ENCODE measurements at places on chromosomes 11 and 22.

DNA sequence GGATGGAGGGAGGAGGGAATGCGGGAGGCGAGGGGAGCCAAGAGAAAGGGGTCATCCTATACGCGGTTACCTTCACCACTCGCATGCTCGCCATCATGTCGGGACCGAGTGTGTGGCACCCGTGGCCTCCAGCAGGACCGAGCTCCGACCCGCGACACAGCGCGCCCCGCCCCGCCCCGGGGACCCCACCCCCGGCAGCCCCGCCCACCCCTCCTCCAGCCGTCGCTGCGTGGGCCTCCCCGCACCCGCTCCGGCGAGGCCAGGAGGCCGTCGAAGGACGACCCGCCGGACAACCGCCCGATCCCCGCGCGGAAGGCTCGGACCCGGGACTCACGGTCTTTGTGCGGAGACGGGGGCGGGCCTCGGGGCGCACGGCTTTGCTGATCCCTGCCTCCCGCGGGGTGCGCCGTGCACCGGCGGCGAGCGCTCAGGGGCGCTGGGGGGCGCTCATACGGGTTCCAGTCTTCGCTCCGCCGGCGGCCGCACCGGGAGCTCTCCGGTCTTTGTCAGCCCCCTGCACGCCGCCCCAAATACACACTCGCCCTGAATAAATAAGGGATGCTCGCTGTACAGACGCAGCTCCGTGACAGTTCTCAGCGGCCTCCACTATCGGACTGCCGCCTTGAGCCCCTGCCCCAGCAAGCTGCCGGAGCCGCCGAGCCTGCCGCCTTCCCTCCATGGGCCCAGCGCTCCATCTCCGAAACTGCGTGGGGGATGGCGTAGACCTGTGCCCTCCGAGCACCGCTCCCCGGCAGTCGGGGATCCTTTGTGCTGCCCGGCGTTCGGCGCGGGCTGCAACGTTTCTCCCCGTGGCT is at the start of gene UBE2L6:
Gene UBE2L6, minus strand, starts transcription at position 158 of the 815 bp plus-strand sequence. Its CDS starts 61 bp downstream, at position 97.
- DNase-seq, result no peak

GRCh38 chr22:35861451-35861850 is 143.8 kb downstream of the APOL5 start:
- no peak for DNase-seq

- DNase-seq, result no peak
These were observed 4.7 kb upstream of the ARHGAP42 start for GRCh38 chr11:100682247-100682969.

GRCh38 chr11:12044799-12045198 is 36.4 kb upstream of the DKK3 start:
- DNase-seq, result no peak

DNA sequence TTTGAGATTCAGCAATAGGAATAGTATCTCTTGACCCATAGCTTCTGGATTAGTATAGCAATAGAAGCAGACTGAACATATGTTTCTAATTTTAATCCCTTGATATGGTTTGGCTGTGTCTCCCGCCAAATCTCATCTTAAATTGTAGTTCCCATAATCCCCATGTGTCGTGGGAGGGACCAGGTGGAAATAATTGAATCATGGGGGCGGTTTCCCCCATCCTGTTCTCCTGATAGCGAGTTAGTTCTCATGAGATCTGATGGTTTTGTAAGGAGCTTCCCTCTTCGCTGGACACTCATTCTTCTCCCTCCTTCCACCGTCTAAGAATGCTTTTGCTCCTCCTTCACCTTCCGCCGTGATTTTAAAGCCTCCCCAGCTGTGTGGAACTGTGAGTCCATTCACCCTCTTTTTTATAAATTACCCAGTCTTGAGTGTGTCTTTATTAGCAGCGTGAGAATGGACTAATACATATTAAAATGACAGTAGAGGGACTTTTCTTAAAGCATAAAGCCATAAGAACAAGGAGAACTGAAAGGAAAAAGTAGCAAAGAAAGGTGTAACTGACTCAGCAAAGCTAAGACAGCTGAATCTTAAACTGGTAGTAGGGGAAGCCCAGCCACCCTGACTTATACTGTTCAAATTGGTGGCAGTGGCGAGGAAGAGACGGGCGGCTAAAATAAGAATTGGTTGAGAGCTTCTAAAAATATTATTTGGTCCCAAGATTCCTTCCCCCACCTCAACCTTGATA is 20.3 kb upstream of the SLN start:
- no peak for DNase-seq

DNA sequence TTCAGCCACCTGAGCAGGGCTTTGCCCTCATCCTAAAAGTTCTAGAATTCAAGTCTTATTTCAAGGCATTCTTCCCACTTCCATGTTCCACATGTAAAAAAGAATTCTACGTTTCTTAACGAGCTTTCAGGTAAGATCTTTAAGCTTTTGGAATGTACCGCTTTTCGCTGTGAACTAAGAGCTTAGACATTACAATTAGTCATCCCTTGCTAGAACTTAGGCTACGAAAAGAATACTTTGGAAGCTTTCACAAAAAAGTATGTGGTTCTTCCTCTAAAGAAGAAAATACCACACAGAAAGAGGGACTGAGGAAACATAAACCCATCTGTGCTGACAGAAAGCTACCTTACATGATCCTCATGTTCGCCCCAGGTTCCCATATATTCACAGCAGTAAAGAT is 1.9 kb downstream of the NUMA1 start:
- no peak for DNase-seq

DNA sequence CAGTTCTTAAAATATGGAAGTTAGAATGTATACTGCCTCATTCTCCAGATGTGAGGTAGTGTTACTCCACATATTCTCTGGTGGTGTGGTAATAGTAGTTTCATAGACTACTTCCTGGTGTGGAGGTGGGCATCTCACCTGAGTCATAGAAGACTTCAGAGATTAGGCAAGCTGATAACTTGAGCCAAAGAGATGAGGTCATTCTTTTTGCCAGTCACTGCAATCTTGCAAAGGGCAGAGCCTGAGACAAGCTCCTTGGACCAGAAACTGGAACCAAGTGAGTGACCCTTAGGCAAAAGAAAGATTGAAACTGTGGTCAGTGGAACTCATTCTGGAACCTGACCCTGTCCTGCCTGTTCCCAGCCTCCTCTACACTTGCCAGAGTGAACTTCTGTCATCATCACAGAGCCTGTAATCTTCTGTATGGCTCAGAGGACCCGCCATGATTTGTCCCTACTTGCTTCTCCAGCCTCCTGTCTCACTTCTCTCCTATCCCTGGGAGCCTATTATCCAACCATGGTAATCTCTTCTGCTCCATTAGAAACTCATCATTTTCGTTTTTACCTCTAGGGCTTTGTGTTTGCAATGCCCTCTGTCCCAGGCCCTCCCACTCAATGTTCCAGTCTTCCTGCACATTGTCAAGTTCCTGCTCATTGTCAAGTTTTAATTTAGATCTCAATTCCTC is 10.6 kb upstream of the CCDC83 start:
- no peak for DNase-seq

DNA sequence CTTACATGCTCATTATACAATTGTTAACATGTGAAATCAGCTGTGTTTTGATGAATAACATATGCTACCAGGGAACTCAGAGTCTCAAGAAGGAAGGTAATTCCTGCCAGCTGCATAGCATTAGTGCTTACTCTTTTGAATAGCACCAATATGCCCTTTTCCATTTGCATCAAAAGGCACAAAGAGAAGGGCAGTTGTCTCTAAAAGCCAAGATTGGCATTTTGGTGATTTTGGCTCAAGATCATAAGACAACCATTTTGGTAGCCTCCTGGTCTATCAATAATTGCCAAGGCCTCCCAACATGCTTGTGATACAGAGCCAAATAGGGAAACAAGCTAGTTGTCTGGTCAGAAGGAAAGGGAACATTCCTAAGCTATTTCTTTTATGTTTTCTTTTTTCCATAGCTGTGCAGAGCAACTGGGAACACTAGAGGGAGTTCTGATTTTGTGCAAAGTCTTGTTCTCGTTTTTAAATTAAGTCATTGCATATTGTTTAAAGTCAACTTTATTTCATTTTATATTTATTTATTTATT is 416.7 kb upstream of the CHORDC1 start:
- no peak for DNase-seq

- DNase-seq, result peak; percentile 44
These were observed 522.3 kb downstream of the BRD1 start for GRCh38 chr22:49305214-49305965.

- no peak for DNase-seq
These were observed 117.3 kb upstream of the GRK3 start for GRCh38 chr22:25447067-25447685.

GRCh38 chr11:133606124-133606523 is 73.8 kb upstream of the OPCML start:
- no peak for DNase-seq

GRCh38 chr11:33894398-33894746 is 2.5 kb upstream of the LMO2 start:
- no peak for DNase-seq

DNA sequence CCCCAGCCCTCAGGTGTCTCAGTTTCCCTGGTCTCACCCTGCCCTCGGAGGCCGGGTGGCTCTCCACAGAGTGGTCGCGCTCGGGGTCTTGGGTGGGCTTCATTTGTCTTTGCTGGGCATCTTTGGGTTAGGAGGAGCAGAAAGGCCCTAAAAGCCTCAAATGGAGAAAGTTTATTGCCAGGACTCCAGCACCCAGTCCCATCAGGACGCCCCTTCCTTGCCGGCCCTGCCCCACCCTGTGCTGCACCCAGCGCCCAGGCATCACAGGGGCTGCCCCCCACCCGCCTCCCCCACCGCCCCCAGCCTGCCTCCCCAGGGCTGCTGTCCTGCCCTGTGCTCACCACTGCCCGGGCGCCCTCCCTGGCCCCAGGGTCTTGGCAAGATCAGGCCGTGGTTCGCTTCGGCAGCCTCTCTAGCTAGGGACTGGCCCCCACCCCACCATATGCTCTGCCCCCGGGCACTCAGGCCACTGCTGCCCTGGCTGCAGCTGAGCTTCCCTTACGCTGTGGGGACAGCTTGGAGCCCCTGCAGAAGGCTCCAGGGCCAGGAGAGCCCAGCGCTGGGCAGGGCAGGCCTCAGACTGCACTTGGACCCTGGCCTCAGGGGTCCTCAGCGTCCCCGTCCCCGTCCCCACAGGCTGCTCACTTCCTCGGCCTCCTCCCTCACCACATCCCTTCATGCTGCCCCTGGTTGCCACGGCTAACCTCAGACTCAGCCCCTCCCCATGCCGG is 31.4 kb downstream of the MOB2 start:
- DNase-seq, result no peak

DNA sequence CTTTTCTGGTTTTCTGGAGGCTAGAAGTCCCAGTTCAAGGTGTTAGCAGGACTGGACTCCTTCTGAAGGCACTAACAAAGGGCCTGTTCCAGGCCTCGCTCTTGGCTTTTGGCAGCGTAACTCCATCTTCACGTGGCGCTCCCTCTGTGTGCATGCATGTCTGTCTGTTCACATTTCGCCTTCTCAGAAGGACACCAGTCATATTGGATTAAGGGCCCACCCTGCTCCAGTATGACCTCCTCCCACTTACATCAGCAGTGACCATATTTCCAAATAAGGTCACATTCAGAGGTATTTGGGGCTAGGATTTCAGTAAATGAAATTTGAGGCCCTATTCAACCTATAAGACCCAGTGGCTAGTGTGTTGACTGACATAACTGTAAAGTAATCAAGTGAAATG is 20.0 kb downstream of the APLP2 start:
- DNase-seq, result no peak

- DNase-seq, result no peak
These were observed 6.2 kb downstream of the ME3 start for GRCh38 chr11:86666193-86666592.

- DNase-seq, result no peak
These were observed 26.0 kb downstream of the PARVG start for GRCh38 chr22:44206696-44207095.

GRCh38 chr22:42562684-42563083 is 8.9 kb downstream of the SERHL2 start:
- no peak for DNase-seq

- DNase-seq, result no peak
These were observed 63.5 kb downstream of the CSTPP1 start for GRCh38 chr11:47000033-47000432.

GRCh38 chr22:35911877-35912276 is 116.7 kb downstream of the RBFOX2 start:
- DNase-seq, result no peak
